Dermis lymphatic vessel endothelial cell (primary cell): ENCODE measurements at places on chromosomes 2 and 18. TPM values are rescaled to one million over a fixed set of nuclear protein-coding genes. Genes with fewer than 3 reads are reported as not detected.

The VWC2L gene
- total RNA-seq = not detected in 2 replicates

The FBXO36 gene
- total RNA-seq = 1.6 and 1.8 TPM in 2 replicates

The ASTL gene
- total RNA-seq = not detected in 2 replicates

The SF3B6 gene
- total RNA-seq = 115 and 132 TPM in 2 replicates

The SERPINB2 gene
- not detected in 2 replicates for total RNA-seq

The SCN7A gene
- total RNA-seq = not detected in 2 replicates

The GREB1L gene
- total RNA-seq = 1.2 and 3.5 TPM in 2 replicates

The PELI1 gene
- 66.0 and 68.8 TPM in 2 replicates for total RNA-seq

The MEP1B gene
- 0.09 TPM in 1 of 2 replicates, not detected in the other for total RNA-seq

The CCL20 gene
- total RNA-seq = 0.95 and 2.1 TPM in 2 replicates

The USP34 gene
- total RNA-seq = 109 and 115 TPM in 2 replicates

The SPATA3 gene
- total RNA-seq = not detected in 2 replicates

The EFR3B gene
- 0.26 and 0.54 TPM in 2 replicates for total RNA-seq

The IL37 gene
- total RNA-seq = not detected in 2 replicates

The CRYBA2 gene
- not detected in 2 replicates for total RNA-seq

The TMEM169 gene
- 0.17 and 0.22 TPM in 2 replicates for total RNA-seq

The INHBB gene
- total RNA-seq = 32.1 and 32.7 TPM in 2 replicates

The ZFP36L2 gene
- 12.9 and 27.9 TPM in 2 replicates for total RNA-seq

The NAT8 gene
- not detected in 2 replicates for total RNA-seq

The TMEM185B gene
- total RNA-seq = 23.3 and 28.5 TPM in 2 replicates
